Cerebellar cortex (tissue), 1 donor: ENCODE measurements at places on chromosomes 6 and 20.

- DNase-seq = no peak
Measured at GRCh38 chr6:111989743-111990142, 64.2 kb upstream of the CCN6 start.

- DNase-seq = peak; percentile 12
Measured at GRCh38 chr20:51411870-51412269, 130.6 kb downstream of the NFATC2 start.

- no peak for DNase-seq
Measured at GRCh38 chr20:38253571-38253970, 7.0 kb downstream of the KIAA1755 start.

DNA sequence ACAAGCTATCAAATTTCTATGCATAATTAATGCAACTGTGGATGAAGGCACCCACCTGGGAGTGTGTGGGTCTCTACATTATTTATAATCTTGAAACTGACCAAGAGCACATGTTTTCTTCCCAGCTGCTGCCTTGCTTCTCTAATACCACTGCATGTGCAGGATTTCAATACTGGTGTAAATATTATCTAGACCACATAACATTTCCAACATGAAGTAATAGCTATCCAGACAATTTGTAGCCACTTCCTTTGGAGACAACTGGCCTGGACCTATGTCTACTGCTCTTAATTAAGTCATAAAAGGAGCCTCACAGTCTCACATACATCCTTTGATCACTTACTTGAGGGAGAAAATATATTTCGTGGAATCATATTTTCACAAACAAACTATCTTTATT, 180.7 kb downstream of the HIVEP2 start:
- no peak for DNase-seq

- DNase-seq = no peak
Measured at GRCh38 chr20:57315976-57316480, 13.6 kb upstream of the SPO11 start.

DNA sequence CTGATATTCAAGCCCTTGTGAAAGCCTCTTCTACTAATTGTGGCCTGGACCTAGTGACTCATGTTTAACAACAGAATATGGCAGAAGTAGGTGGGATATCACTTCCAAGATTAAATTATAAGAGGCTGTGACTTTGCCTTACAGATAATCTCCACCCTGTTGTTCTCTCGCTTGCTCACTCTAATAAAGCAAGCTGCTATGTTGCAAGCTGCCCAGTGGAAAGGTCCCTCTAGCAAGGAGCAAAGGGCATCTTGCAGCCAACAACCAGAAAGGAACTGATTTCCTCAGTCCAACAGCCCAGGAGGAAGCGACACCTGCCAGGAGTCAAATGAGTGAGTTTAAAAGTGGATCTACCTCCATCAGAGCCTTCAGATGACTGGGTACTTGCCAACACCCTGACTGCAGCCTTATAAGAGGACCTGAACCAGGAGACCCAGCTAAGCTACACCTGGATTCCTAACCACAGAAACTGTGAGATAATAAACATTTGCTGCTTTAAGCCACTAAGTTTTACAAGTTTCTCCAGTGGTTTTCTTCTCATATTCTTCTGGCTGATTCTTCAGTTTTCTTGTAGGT, 112.6 kb downstream of the FRK start:
- DNase-seq = no peak

DNA sequence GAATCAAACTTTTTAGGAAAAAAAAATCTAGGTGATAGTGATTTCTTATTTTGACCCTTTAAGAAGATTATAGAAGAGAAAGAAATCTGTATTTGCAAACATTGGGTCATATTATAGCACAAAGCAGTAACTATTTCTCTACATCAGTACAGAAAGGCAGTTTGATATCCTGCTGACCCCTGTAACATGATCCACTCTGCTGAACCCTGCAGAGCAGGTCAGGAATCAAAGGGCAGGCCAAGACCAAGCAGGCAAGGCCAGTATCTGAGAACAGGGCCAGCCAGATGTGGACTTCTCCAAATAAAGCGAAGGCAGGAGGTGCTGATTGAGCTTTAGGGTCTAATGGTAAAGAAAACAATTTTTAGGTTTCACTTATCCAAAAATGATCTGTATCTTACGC, 239.4 kb downstream of the PTPRK start:
- no peak for DNase-seq

DNA sequence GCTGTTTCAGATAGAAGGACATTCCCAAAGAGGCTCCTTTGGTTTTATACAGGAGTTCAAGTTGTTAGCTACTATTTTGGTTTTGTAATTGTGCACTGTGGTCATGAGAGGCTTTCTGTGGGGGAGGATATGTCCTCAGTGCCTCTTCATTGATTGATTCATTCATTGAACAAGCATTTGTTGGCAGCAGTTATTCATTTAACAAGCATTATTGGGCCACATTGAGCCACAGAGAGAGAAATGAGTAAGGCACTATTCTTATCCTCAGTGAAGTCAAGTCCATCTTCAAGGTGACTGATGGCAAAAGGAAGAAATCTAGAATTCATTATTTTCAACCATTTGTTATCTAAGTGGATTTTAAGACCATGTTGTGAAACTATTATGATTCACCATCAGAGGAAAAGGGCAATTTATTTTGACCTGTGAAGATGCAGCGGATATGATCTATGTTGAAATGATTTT, 697.2 kb upstream of the CITED2 start:
- DNase-seq = peak; percentile 19

GRCh38 chr6:32192608-32193039, at the start of gene GPSM3:
TSS of gene GPSM3 (minus strand) at chr6:32192643. CDS start at chr6:32192513, 130 bp downstream.
- DNase-seq = no peak

- DNase-seq = no peak
Measured at GRCh38 chr6:70353448-70353847, 50.6 kb upstream of the COL9A1 start.

DNA sequence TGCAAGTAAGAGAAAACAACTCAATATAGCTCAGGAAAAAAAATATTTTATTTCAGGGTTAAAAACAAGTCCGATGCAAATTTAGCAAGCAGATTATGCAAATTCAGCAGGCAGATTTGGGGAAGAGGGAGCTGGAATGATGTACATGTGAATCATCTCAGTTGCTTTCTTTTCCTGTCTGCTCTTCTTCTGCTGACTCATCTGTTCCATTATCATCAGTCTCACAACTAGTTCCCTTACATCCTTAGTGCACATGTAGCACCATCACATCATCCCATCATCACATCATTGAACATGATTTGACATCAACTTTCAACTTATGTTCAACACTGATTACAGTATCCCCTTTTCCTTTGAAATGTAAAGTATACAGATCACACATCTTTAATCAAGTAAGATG, 11.5 kb upstream of the DEFB113 start:
- no peak for DNase-seq

DNA sequence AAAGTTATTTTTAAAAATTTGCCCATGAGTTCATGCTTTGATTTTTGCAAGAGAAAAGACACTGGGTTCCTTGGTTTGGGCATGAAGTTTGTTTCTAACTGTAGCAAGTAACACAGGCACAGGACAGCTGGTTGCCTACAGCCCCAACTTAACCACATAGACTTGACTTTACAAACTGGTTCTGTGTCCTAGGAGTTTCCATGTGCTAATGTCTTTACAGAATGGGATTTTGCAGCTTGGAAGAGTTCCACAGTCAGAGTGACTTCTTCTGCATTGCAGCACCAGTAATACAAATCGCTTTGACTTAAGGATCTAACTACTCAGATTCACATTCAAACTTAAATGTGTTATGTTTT, 44.3 kb downstream of the OR2B2 start:
- peak; percentile 26 for DNase-seq

DNA sequence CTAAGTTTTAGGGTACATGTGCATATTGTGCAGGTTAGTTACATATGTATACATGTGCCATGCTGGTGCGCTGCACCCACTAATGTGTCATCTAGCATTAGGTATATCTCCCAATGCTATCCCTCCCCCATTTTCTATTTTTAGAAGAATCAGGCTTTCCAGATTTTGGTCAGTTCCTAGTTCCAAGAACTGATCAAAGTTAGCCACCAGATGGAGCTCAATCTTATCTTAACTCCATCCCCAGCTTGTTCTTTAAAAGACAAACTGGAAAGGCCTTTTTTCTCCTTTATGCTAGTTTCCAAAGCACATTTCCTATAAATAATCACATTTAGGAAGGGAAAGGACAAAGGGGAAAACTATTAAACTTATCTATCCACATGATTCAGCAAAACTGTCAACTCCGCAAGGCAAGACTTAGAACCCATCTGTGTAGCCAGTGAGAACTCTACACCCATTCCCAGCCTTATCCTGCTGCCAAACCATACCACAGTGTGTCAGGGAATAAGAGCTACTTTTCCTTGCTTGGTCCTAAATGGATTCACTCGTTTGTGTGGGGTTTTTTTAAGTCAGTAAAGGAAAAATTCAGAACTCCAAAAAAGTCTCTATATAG, 22.8 kb upstream of the KHDC1 start:
- peak; percentile 77 for DNase-seq

- peak; percentile 78 for DNase-seq
Measured at GRCh38 chr6:26175428-26176181, 88.4 kb downstream of the HFE start.

GRCh38 chr6:107658920-107659865, 164.9 kb downstream of the SCML4 start:
- no peak for DNase-seq

GRCh38 chr6:35094183-35094582, 47.0 kb downstream of the TCP11 start:
- no peak for DNase-seq
